ENCODE measurements at places on chromosomes 1 and 21. TPM values are rescaled to one million over a fixed set of nuclear protein-coding genes. Genes with fewer than 3 reads are reported as not detected.

Gene TNFRSF18
- total RNA-seq = 0.98 TPM

DNA sequence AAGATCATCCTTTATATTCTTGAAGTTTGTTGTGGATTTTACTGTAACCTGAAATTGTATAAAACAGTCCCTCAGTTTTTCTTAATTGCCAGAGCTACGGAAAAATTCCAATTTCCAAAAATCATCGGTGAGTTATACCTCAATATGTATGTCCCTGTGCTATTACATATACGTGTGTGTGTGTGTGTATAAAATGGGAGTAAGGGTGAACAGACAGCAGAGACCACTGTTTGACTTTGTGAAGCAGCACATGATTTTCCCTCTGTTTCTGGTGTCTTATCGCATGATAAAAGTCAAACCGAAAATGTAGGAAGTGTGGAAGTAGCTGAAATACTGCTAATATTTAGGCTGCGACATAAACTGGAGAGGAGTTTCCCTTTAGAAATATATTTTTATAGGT is 1.2 kb downstream of the OR2T1 start:
- no peak overlapping the region for H3K27ac ChIP-seq
- H3K27me3 ChIP-seq = no peaks in the 10 kb centered on the region
- DNase-seq = no peak
- H3K4me1 ChIP-seq = no peaks in the 10 kb centered on the region

DNA sequence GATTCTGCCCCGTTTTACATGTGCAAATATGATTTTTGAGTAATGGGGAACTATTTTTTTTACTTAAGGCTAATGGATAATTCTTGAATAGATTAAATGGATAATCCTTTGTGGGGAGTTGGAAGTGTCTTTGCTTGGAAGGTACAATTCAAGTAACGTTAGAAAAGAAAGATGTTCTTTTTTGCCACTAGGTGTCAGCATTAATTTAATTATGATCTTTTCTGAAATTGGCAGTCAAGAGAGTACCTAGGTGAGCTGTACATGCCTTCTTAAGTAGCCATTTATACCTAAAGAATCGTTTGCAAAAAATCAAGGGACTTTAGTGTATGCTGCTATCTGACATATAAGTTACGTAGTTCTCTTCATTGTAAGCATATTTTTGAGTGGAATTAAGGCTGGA is 2.2 kb downstream of the FBXO28 start:
- H3K4me1 ChIP-seq = peaks cover 16% of the 10 kb centered on the region
- DNase-seq = no peak
- H3K4me3 ChIP-seq = no peak overlapping the region
- H3K36me3 ChIP-seq = peaks cover 17% of the 10 kb centered on the region
- H3K27ac ChIP-seq = no peak overlapping the region
- H3K27me3 ChIP-seq = no peaks in the 10 kb centered on the region

- no peaks in the 10 kb centered on the region for H3K4me1 ChIP-seq
- no peak overlapping the region for H3K27ac ChIP-seq
- H3K4me3 ChIP-seq = no peak overlapping the region
- H3K36me3 ChIP-seq = no peaks in the 10 kb centered on the region
- no peak for DNase-seq
- H3K27me3 ChIP-seq = peaks cover 2% of the 10 kb centered on the region
Observed at GRCh38 chr1:7009741-7010525, 224.7 kb downstream of the CAMTA1 start.

GRCh38 chr1:170218257-170218650 is 72.5 kb downstream of the NTMT2 start:
- H3K36me3 ChIP-seq = no peaks in the 10 kb centered on the region
- H3K4me3 ChIP-seq = no peak overlapping the region
- H3K27ac ChIP-seq = no peak overlapping the region

- peak overlapping the region; percentile 76 for H3K27ac ChIP-seq
- H3K4me3 ChIP-seq = no peak overlapping the region
- H3K4me1 ChIP-seq = peaks cover 44% of the 10 kb centered on the region
- H3K27me3 ChIP-seq = no peaks in the 10 kb centered on the region
- DNase-seq = no peak
Observed at GRCh38 chr1:36366091-36366661, 19.5 kb downstream of the STK40 start.

DNA sequence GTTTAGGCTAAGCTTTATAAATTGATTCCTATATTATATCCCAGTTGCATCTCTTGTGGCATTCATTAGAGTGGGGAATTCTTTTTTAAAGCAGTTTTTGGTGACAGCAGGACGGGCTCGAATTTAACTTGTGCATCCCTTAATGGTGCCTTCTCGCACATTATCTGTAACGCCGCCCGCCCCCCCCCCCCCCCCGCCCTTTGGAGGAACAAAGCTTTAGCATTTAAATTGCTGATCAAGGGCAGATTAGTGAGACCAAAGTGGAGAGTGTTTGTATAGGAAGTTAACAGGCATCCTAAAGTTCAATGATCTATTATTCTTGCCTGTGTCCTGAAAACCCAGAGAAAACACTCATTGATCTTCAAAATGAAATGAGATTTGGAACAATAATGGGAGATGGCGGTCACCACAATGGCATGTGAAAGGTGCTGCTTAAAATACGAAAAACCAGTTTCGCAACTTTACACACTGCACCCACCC is 2.2 kb downstream of the LMO4 start:
- DNase-seq = no peak
- no peaks in the 10 kb centered on the region for H3K27me3 ChIP-seq
- H3K4me1 ChIP-seq = peaks cover 38% of the 10 kb centered on the region
- peak overlapping the region; percentile 97 for H3K27ac ChIP-seq

DNA sequence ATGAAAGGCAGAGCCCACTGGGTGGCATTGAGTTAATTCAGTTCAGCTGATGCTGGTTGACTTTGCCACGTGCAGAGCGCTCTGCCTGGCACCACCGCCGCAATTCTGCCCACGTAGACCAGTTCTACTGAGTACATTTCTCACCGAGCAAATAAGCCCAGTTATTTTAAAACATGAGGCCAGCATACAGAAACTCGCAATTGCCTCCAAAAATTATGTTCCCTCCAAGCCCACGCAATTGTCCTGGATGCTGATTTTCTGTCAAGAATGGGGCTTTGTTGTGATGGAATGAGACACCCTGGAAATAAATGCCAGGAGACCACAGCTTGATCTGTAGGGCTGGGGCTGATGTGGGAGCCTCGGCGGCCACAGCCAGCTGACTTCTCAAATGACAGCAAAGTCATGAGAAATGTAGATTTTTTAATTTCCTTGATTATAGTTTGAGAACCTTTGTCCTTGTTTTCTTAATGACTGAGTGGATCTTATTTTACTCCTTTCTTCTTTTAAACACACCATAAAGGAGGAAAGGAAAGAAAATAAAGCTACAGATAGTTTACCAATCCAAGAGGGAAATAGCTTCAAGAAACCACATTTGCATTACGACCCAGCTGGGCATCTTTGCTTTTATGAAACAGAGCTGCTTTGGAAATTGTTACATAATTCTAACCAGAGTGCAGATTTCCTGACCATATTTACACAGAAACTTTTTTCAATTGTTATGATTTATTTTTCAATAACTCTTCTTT is 11.6 kb upstream of the PARP1 start:
- H3K4me1 ChIP-seq = no peaks in the 10 kb centered on the region
- H3K4me3 ChIP-seq = no peak overlapping the region
- H3K27ac ChIP-seq = no peak overlapping the region
- no peaks in the 10 kb centered on the region for H3K36me3 ChIP-seq

DNA sequence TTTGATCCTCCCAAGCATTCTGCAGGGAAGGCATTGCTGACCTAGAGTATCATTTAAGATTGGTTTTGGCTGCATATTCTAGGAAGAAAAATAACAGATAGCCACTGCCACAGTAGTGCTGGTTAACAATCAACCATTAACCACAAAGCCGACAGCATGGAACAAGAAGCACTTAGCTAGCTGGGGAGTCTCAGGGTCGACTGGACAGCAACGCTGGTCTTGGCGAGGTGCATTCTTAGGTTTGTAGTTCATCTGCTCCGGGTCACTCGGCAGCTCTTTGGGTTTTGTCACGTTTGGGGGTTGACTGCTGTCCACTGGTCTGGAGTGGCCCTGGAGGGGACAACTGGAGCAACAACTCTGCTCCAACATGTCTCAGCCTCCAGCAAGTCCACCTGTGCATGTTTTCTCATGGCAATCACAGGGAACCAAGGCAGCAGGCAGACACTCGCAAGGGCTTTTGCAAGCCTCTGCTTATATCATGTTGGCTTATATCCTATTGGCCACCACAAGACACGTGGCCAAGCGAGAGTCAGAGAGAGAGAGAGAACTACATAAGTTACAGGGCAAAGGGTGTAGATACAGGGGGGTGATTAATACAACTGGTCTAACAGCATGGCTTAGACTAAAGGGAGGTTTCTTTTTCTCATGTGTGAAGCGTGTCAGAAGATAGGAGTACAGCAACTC is 99.5 kb downstream of the LACTBL1 start:
- no peaks in the 10 kb centered on the region for H3K27me3 ChIP-seq
- H3K36me3 ChIP-seq = no peaks in the 10 kb centered on the region
- no peak overlapping the region for H3K27ac ChIP-seq
- no peak for DNase-seq
- H3K4me1 ChIP-seq = no peaks in the 10 kb centered on the region

GRCh38 chr1:24954631-24955030 is 24.6 kb upstream of the RUNX3 start:
- no peaks in the 10 kb centered on the region for H3K36me3 ChIP-seq
- H3K4me3 ChIP-seq = no peak overlapping the region
- no peaks in the 10 kb centered on the region for H3K27me3 ChIP-seq
- H3K4me1 ChIP-seq = no peaks in the 10 kb centered on the region
- H3K27ac ChIP-seq = no peak overlapping the region
- DNase-seq = no peak

DNA sequence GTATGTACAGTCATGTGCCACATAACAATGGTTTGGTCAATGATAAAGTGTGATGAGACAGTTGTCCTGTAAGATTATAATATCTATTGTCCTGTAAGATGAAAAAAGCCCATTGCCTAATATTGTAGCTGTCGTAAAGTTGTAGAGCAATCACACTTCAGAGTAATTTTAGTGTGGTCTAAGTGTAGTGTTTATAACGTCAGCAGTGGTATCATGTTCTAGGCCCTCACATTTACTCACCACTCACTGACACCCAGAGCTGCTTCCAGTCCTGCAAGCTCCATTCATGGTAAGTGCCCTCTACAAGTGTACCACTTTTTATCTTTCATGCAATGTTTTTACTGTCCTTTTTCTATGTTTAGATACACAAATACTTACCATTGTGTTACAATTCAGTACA is 259.9 kb upstream of the RAB4A start:
- H3K27me3 ChIP-seq = no peaks in the 10 kb centered on the region
- no peaks in the 10 kb centered on the region for H3K4me1 ChIP-seq
- no peak overlapping the region for H3K4me3 ChIP-seq
- no peak overlapping the region for H3K27ac ChIP-seq
- no peak for DNase-seq

DNA sequence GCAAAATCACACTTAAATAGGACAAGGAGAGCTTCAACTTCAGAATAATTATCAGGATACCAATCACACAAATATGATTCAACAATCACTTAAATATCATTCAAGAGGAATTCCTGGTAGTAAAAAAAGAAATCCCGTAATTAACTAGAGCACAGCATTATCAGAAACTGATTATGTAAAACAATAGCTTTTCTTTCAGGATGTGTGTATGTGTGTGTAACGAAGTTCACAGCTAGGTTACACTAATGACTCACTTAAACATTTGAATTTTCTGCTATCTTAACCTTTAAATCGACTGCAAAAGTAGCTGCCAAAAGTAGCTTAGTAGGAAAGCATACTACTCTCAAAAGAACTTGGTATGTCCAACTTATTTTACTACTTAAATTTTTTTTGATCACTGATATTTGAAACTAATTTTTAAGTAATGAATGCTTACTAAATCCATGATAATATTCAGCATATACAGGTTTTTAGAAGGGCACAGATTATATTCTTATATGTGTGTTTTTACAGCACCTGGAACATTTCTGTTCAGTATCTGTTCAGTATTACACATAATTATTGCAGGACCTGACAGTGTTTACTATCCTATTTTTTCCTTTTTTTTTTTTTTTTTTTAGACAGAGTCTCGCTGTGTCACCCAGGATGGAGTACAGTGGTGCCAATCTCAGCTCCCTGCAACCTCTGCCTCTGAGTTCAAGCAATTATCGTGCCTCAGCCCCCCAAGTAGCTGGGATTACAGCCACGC is 4.2 kb downstream of the RERE start:
- no peak overlapping the region for H3K4me3 ChIP-seq
- peak overlapping the region; percentile 19 for H3K27ac ChIP-seq
- H3K36me3 ChIP-seq = no peaks in the 10 kb centered on the region
- peaks cover 19% of the 10 kb centered on the region for H3K4me1 ChIP-seq
- H3K27me3 ChIP-seq = no peaks in the 10 kb centered on the region

DNA sequence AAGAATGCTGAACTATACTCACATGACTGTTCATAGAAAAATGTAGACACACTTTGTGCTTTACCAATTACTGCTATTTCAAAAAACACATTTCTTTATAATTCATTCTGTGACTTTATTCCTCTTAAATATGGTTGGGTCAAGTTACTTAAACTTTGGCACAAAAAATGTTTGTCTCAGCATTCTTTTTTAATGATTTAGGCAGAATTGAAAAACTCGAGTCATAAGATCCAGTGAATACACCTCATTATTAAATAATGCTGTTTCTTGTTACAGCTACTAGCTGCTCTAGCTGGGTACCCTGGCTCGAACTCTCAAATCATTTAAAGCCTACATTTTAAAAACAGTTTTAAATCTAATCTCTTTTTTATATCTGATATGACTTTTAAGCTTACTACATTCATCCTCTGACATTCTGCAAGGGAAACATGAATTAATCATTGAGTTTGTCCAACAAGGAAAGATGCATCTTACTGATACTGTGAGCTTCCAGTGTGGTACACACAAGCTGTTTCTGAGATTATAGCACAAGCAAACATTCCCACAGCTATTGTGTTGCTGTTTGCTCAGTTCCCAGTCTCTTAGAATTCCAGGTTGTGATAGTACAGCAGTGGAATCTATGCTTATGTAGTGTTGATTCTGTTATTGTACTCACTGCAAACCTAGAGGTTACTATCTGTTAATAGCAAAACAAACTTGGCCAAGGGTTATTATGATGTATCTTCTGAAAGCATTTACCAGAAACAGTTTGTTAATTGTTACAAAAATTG is 746.5 kb downstream of the USP25 start:
- no peak overlapping the region for H3K27ac ChIP-seq
- DNase-seq = no peak
- H3K4me3 ChIP-seq = no peak overlapping the region

DNA sequence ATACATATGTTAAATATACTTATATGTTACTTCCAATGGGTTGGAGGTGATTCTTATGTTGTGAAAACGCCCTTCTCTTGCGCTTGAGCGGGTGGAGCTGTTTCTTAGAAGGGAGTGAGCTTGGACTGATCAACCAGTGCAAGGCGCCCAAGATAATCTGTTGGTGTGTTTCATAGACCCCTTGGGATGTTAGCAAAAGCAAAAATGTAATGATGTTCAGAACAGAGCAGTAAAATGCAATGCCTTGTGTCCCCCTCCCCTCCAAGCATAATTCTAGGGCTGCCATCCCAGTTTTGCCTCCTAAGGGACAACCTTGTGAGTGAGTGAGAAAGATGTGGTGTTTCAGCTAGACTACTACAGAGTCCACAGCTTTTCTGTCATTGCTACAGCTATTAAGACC is 6.2 kb upstream of the CD34 start:
- H3K27me3 ChIP-seq = no peaks in the 10 kb centered on the region
- H3K36me3 ChIP-seq = no peaks in the 10 kb centered on the region
